Urinary bladder (tissue), 4 donors: ENCODE measurements at places on chromosomes 11 and 22. TPM values are rescaled to one million over a fixed set of nuclear protein-coding genes. Genes with fewer than 3 reads are reported as not detected.

DNA sequence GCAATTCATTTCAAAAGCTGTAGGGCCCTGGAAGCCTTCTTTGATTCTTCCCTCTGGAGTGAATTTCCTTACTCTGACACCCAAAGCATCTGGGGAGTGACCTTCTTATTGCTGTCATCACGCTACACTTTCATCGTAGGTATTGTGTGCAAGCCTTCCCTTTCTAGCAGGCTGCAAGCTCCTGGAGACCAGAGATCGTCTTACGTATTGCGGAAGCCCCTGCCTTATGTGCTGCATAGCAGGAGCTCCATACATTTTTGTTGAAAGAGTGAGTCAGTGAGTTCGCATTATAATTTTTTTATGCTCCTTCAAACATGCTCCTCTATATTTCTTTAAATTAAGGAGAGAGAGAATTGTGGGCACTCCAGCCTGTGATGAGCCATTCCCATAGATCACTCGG, 21.2 kb upstream of the TMEM218 start:
- no peak for DNase-seq

Gene ATP6V1E1
- 114 TPM for total RNA-seq

GRCh38 chr11:116263770-116264169, 509.0 kb downstream of the BUD13 start:
- DNase-seq = no peak

Gene WBP2NL
- 5.2 TPM for total RNA-seq
